ENCODE measurements at places on chromosomes 7 and 10. TPM values are rescaled to one million over a fixed set of nuclear protein-coding genes. Genes with fewer than 3 reads are reported as not detected.

Gene PAX4
- total RNA-seq: not detected

Gene PTF1A
- not detected for total RNA-seq

Gene PLA2G12B
- 0.13 TPM for total RNA-seq

Gene NRCAM
- total RNA-seq: 3.3 TPM

Gene ZDHHC6
- total RNA-seq: 20.5 TPM

Gene BRAT1
- 23.8 TPM for total RNA-seq

Gene ACSM6
- total RNA-seq: not detected

Gene MYPN
- total RNA-seq: not detected

Gene UPK3B
- 0.38 TPM for total RNA-seq

Gene HPS1
- 22.3 TPM for total RNA-seq

Gene VAX1
- not detected for total RNA-seq

Data from dermis microvascular lymphatic vessel endothelial cell (primary cell).